ENCODE measurements at places on chromosomes 1 and 21. TPM values are rescaled to one million over a fixed set of nuclear protein-coding genes. Genes with fewer than 3 reads are reported as not detected.

TRIM67 gene
- not detected for total RNA-seq

KCNK1 gene
- 9.9 TPM for total RNA-seq

GPR153 gene
- 9.6 TPM for total RNA-seq

CLCA4 gene
- total RNA-seq, result not detected

RABGGTB gene
- total RNA-seq, result 151 TPM

LMX1A gene
- not detected for total RNA-seq

ZP4 gene
- not detected for total RNA-seq

MTOR gene
- 67.5 TPM for total RNA-seq

RORC gene
- total RNA-seq, result 0.52 TPM

C1orf87 gene
- total RNA-seq, result 0.33 TPM

SLC6A17 gene
- total RNA-seq, result 0.46 TPM

NOS1AP gene
- total RNA-seq, result 8.1 TPM

SPRR1B gene
- total RNA-seq, result not detected

HJV gene
- not detected for total RNA-seq

SYNJ1 gene
- 7.5 TPM for total RNA-seq

SPRR2A gene
- not detected for total RNA-seq

SLC5A9 gene
- 0.22 TPM for total RNA-seq

CELA3B gene
- not detected for total RNA-seq

SPRR2E gene
- total RNA-seq, result not detected

PRMT6 gene
- 41.9 TPM for total RNA-seq

GPA33 gene
- total RNA-seq, result 0.11 TPM

AJAP1 gene
- 8.6 TPM for total RNA-seq

PCAT6 gene
- 6.4 TPM for total RNA-seq

CCNL2 gene
- total RNA-seq, result 173 TPM

TSNAX gene
- total RNA-seq, result 39.8 TPM

RXFP4 gene
- not detected for total RNA-seq

MCOLN2 gene
- 1.3 TPM for total RNA-seq

F3 gene
- 21.7 TPM for total RNA-seq

MSTO1 gene
- total RNA-seq, result 89.5 TPM

C1orf56 gene
- total RNA-seq, result 4.8 TPM

KANK4 gene
- 0.11 TPM for total RNA-seq

REN gene
- not detected for total RNA-seq

HTR6 gene
- total RNA-seq, result 0.29 TPM

NTRK1 gene
- 0.24 TPM for total RNA-seq

TMEM269 gene
- total RNA-seq, result 0.44 TPM

PIGR gene
- total RNA-seq, result not detected
